ENCODE measurements at places on chromosomes 5 and 9.
A peak's percentile ranks its signal among the peaks of the same experiment; 100 is the strongest.

DNA sequence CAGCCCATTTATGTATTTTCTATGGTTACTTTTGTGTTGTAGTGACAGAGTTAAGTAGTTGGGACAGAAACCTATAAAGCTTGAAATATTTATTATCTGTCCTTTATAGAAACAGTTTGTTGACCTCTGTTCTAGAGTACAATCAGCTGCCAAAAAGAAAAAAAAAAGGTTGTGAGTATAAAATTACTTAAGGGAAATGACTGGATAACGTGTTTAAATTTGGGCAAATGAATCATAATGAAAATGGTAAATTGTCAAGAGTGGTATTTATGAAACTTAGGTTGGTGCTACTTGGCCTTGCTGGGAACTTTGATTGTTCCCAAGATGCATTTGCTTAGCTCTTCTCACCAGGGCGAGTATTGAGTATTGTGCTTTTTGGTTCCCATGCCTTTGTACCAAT is 70.2 kb upstream of the IL6ST start:
- DNase-seq = no peak

DNA sequence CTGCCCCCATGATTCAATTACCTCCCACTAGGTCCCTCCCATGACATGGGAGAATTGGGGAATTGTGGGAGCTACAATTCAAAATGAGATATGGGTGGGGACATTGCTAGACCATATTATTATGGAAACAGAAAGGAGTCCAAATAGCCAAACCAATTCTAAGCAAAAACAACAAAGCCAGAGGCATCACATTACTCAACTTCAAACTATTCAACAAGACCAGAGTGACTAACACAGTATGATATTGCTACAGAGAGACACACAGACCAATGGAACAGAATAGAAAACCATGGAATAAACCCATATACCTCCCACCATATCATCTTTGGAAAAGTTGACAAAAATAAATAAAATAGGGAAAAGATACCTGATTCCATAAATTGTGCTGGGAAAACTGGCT is 710.5 kb upstream of the CDH9 start:
- no peak for DNase-seq

DNA sequence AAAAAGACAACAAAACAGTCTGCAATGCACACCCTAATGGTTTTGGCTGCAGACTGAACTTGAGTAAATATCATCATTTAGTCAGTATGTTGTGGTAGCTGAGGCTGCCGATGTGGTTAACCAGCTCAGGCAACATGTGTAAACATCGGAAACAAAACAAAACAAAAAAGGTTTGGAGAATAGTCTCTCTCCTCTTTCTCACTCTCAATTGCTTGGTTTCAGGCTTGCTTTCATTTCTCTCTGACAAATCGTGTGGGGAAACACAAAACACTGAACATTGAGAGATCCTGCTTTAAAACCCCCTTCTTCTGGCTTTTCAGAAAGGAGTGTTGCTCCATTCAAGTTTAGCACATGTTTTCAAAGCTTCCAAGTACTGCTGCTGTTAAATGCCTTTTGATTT is 453.3 kb downstream of the BNC2 start:
- DNase-seq = no peak

- no peak for DNase-seq
These were observed 22.4 kb upstream of the NCS1 start for GRCh38 chr9:130149654-130150286.

DNA sequence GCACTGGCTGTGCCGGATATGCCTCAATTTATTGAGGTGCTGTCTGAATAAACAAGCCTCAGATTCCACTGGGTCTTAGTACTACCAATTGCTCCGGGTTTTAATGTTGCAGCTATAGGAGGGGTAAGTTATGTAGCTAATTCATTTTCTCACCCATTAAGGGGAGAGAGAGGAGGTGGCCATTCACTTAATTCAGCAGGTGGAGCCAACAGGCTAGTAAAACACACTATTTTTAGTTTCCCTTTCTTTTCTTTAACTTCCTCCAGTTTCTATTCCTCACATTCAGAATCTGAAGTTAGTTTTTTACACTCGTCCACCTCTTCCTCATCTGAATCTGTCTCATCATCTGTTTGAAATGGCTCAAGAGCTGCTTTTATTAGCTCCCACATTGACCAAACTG is 105.6 kb upstream of the CDH10 start:
- no peak for DNase-seq

DNA sequence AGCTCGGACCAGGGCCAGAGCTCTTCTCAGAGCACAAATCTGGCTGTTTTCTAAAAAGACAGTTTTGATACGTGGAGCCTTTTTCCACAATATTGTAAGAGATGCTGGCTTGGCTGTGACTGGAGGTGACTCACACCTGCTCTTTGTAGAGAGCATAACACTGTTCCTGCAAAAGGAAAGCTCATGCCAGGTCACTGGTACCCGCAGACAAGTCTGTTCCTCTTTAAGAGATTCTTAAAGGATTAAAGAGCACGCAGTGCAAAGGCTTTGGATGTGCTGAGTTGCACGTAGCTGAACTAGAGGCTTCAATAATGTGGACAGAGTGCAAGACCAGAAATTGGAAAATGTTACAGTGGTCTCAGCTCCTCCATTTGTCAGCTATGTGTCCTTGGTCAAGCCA is 19.0 kb downstream of the ACTL7B start:
- DNase-seq = no peak

DNA sequence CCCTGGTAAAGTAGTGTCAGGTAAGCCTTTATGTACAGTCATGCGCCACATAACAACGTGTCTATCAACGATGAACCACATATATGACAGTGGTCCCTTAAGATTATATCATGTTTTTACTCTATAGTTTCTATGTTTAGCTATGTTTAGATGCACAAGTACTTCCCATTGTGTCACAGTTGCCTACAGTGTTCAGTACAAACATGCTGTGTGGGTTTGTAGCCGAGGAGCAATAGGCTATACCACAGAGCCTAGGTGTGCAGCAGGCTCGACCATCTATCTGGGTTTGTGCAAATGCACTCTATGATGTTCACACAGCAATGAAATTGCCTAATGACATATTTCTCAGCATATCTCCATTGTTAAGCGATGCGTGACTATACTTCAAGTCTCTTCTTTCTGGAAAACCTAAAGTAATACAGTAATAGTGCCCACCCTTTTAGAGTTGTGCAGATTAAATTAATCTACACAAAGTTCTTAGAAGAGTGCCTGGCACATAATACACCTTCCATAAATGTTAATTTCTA is 295.9 kb downstream of the ARHGAP26 start:
- no peak for DNase-seq

GRCh38 chr5:60473654-60474053 is 226.3 kb downstream of the DEPDC1B start:
- DNase-seq = no peak

- no peak for DNase-seq
These were observed 10.7 kb downstream of the AGTPBP1 start for GRCh38 chr9:85730916-85731630.

DNA sequence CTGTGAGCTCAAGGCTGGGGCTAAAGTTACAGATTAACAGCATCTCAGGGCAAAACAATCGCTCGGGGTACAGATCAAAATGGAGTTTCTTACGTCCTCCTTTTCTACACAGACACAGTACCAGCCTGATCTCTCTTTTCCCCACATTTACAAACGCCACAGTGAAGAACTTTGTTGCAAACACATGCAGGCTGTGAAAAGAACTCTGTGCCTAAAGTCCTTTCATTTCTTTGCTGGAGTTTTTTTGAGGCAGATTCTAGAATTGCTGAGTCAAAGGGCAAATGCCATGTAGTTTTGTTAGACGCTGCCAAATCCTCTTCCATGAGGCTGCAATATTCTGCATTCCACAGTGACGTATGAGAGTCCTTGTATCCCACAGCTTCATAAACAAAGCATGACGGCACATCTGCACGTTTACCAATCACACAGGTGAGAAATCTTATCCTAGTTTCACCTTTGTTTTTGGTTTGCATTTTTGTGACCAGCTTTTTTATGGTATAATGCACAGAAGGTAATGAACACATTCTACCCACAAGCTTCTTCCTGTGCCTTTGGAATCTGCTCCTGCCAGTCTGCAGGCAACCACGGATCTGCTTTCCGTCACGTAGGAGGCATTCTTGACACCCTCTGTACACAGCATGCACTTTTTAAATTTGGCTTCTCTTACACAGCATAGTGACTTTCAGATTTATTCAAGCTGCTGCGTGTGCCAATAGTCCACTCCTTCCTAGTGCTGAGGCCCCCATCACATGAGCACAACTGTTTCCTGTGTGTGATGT is 44.6 kb upstream of the LPCAT1 start:
- no peak for DNase-seq

GRCh38 chr5:94916619-94917018 is 298.1 kb downstream of the SLF1 start:
- no peak for DNase-seq

DNA sequence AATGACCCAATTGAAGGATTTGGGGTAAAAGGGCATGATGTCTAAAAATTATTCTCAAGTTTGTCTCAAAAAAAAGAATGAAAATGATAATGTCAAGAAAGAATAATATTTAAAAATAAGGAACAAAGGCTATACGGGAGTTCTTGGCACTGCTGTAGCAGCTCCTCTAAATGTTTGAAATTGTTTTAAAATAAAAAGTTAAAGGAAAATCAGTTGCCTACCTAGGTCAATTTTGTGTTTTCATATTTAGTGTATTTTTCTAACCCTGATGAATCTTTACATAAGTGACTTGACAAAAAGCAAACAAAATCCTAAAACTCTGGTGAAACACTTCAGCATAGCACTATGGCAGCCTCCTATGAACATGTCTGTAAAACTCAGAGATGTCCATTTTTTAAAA is 56.4 kb downstream of the ALDH1A1 start:
- DNase-seq = no peak

DNA sequence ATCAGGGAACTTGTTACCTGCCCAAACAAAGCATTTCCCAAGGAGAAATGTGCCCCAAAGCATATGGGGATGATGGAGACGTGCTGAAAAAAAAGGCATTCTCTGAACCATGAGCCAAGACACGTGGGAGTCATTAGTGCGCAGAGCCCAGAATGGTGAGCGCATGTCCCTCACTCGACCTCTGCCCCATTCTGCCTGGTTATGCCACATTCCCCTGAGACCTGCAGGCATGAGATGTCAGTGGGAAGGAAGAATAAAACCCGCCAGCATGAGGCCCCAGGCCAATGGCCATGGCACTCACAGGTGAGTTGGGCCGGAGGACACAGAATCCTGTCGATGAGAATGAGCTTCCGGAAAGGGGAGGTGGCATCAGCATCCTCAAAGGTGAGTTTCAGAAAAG is 228.9 kb downstream of the CDK5RAP2 start:
- DNase-seq = no peak

DNA sequence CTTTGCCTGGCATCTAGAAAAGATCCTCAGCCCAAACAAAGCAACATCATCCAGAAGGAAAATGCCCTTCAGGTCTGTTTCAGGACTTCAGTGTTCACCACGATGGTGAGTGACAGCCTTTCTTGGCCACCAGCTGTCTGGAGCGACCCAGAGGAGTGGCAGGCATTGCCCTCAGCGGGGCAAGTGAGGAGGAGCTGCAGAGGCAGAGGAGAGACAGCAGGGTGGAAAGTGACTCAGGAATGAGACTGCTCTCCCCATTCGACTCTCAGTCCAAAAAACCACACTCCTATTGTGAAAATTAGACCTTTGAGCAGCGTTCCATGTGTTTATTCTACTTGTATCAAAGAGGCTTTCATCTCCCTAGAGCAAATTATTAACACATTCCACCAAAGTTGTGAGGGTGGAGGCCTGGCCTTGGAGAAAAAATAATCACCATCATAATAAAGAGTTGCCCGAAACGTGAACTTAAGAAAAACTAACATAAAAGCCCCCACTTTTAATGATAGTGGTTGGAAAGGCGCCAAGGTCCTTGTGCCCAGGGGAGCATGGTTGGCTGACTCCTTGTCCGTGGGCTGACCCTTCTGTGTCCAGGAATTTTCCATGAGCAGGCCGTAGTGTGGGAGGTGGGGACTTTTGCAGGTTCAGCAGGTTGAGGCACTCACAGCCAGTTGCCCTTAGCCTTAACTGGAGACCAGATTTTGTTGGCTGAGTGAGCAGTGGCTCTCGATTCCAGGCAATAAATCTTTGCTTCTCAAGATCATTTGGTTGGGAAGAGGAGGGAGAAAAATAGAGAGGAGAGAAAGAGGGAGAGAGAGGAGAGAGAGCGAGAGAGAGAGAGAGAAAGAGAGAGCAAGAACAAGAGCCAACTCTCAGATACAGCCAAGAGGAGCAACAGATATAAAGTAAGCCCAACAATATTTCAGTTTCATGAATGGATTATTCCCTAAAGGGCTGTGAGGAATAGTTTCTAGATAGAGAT is 125.9 kb upstream of the ANKRD55 start:
- DNase-seq = no peak

- DNase-seq = no peak
These were observed 1250.6 kb downstream of the EFNA5 start for GRCh38 chr5:106420102-106420501.

GRCh38 chr5:90861843-90862586 is 303.4 kb downstream of the ADGRV1 start:
- DNase-seq = no peak

GRCh38 chr5:134226441-134227192 is 744 bp upstream of the PPP2CA start:
- DNase-seq = no peak

- DNase-seq = no peak
These were observed 201.3 kb upstream of the OR13F1 start for GRCh38 chr9:104302775-104303174.

DNA sequence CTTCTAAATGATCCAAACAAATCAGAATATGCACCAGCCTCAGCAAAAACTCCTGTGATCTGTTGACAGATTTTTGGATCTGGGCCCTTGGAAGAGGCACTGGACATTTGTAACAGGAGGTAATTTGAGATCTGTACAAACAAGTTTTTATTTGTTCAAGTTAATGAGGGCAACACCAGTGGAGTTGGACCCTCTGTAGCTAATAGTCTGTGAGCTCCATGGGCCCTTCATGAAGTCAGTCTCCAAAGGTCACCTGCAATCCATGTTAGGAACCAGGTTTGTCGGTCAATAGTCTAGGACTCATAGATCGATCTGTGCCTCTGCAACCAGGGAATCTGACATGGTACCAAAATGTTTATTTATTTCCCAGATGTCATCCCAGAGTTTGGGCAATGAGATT is 40.9 kb downstream of the PAM start:
- DNase-seq = no peak

DNA sequence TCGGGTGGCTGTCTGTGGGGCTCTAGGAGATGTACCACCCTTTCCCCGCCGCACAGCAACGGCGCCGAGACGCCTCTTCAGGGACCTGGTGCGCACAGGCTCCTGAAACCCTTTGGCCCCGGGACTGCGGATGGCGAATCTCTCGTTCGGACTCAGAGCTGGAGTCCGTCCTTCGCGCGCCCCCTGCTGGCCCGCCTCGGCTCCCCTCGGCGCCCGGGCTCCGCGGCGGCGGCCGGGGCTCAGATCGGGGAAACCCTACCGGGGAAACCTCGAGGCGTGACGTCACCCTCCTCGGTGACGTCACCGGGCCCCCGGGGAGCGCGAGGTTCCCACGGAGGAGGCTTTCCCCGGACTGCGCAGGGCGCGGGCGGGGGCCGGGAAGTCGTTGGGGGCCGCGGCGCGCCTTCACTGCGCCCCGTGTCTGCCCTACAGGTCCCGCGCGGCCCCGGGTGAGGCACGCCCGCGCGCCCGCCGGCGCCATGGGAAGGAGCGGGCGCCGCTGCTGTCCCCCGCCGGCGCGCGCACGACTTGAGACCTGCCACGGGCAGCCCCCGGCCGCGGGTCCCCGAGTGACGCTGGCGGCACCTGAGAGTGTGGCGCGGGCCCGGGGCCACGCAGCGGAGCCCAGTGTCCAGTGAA is 7.9 kb downstream of the PRR7 start:
- peak; percentile 90 for DNase-seq

All from stimulated activated CD4-positive, alpha-beta T cell treated with anti-CD3 and anti-CD28 coated beads, Interleukin-1b, Interleukin-23, amount 100 ng/mL, for 24 hours (primary cell).